LoVo (cell line): ENCODE measurements at places on chromosomes 2 and 18.
A peak's percentile ranks its signal among the peaks of the same experiment; 100 is the strongest.

DNA sequence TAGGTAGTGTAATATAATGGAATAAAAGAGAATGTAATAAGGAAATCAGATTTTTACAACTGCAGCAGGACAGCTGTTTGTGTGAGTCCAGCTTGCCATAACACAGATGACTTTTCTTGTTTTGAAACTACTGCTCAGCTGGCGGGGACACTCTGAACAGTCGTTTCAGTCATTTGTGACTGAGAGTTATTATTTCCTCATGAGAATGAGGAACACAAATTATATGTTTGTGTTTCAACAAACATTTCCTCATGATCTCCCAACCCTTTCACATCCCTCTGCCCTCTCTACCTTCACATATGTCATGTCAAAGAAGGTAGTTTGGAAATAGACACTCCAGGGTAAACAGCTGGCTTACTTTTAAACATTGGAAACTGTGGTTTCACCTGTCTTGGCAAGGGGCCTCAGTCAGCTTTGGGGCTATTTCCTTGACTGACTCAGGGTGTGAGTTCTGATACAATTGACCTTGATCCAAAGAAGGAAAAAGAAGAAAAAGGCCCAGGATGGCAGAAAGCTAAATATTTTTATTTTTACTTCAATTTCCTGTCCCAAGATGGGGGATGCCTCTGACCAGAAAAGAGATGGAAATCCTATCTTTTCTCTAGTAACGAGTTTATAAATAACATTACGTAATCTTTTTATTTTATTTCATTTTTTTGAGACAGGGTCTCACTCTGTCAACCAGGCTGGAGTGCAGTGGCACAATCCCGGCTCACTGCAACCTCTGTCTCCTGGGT lies 593 bp downstream of the SP140L start:
- peak; percentile 2 for DNase-seq

DNA sequence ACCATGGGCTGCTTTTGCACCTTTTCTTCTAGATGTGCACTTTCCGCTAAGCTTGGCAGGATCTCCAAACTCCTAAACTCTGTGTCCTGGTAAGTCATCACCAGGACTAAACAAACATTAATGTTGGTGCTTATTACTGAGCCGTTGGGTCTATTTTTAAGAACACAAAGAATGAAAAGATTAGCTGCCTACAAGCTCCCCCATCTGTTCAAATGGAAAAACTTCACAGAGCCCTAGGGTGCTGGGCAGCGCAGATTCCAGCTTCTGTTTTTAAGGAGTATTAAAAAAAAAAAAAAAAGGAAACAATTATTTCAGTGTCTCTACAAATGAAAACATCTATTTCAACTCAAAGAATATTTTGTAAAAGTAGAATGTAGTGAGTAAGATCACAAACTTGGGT lies 97.8 kb upstream of the AQP4 start:
- no peak for DNase-seq

DNA sequence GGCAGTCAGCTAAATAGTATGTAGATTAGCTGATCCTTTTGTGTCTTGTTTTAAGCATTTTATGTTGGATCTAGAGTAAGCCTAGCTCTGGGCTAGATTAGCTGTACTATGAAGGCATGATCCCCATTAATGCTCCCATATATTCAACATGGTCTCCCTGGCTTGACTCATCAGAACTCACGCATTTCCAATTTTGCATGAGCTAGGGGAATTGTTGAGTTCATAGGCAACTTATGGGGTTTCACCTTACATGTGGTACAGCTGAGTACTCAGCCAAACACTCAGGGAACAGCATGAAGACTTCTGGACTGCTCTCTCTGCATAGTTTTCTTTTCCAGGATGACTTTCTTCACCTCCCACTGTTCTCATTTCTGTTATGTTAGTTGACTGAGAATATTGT lies 248.2 kb downstream of the TMX3 start:
- no peak for DNase-seq

DNA sequence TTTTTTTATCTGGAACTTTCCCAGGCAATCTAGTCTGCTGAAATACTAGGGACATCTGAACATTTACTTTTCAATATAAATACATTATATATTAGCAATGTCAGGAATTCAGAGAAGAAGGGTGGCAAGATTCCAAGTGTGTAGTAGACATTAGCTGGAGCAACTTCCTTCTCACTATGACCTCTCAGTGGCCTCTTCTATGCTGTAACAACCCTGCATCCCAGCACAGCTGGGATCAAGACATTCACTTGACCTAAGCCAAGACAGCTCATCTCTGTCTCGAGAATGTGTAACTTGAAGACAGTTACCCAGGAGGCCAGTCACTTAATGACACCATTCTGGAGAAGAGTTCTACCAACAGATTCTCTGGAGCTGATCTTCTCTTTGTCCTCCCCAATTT lies 61.7 kb upstream of the RALBP1 start:
- DNase-seq: no peak

GRCh38 chr2:134314202-134314601 lies 60.3 kb downstream of the MGAT5 start:
- DNase-seq: no peak

DNA sequence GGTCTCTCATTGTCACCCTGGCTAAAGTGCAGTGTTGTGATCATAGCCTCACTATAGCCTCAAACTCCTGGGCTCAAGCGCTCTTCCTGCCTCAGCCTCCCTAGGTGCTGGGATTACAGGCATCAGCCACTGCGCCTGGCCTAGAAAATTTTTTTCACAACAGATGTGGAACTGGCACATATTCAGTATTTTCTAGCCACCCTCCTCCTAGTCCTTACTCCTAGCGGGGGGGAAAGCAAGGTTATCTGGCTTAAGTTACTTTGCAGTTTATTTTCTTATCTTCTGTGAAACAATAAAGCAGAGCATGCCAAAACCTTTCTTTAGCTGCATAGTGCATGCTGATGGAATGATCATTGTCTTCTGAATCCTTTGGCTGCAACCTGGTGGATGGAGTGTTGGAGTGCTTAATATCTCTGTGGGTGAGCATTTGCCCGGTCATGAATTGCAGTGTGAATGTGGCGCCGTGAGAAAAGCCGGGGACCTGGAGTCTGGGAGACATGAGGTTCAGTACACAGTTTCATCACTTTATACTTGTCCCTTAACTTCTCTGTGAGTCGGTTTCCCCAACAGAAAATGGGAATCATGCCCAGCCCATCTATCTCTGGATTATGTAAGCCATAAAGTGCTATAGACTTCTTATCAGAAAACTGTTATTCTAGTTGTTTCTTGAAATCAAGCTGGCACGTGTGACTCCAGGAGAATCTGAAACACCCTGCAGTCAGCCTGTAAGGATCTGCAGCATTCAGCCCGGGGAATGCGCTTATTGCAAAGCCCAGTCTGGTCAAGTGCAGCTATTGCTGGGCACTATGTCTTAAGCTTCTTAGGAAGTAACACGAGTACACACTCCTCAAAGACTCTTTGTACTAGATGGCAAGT lies 38.2 kb upstream of the MAP3K20 start:
- no peak for DNase-seq

- DNase-seq: no peak
Observed at GRCh38 chr2:46831051-46831868, 84.3 kb downstream of the MCFD2 start.

DNA sequence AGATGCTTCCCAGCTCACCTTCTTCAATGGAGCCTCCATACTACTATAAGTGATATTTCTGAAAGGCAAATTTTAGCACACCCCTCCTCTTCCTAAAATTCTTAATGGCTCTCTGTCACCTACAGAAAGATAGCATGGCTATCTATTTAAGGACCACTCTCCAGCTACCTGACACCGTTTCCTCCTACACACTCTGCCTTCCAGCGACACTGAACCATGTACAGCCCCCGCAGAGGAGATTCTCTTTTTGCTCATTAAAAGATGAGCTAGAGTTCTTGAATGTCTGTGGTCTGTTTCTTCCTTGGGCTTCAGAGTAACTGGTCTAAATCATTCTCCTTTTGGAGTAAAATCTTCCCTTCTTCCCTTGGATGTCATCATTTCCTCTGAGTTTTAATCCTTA lies 38.4 kb upstream of the GAREM1 start:
- DNase-seq: no peak

DNA sequence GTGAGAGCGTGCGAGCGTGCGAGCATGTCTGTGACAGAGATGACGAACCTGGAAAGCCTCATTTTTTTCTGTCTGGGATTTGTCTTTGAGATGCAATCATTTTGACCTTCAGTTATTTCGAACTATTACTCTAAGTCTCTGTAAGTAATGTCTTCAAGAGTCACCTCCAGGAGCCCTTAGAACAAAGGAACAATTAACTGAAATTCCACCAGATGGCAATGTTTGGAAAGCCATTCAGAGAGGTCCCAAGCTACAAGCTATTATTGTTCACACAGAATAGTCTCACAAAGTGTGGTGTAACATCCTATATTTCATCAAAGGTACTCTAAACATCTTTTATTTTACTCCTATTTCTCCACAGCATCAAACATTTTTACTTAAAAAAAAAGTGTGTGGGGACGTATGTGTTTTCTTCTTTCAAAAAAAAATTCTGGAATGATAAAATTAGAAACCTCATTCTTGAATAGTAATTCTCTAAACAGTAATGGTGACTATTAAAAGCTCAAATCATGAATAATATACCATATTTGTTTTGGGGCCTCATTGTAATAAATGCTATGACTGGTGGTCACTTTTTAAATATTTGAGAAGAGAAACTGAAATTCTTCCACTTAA lies 35.1 kb upstream of the MAPRE2 start:
- DNase-seq: peak; percentile 56

DNA sequence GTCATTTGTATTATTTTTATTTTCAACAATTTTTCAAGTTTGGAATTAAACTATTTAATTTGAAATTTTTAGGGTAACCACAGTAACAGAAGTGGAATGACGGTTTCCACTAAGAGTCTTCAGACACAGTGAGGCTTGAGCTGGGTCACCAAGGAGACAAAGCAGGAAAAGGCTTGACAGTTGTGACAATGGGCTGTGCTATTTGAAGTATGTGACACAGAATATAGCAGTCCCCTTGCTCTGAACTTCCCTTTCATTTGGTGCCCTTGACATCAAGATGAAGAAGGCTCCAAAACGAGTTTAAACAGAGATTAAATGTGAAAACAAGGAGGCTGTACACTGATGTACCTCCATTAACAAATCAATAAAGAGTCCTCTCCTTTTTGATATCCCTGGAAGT lies 265.4 kb upstream of the DLGAP1 start:
- DNase-seq: no peak

DNA sequence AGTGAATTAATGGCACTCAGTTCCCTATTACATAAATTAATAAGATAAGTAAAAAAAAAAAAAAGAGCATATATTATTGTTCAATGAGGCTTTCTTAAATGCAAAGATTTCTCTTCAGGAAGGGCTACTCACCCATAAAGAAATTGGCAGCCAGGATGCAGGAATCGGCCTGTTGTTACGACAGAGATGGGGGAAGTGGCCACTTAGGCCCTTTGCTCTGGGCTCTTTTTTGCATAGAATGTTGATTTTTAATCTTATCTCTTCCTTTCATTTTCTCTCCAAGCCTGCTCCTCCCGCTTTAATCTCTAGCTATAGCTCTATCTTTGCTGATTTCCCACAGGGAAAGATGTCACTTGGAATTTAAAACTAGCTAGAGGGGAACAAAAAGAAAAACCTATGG lies 391.8 kb upstream of the CRIM1 start:
- no peak for DNase-seq

DNA sequence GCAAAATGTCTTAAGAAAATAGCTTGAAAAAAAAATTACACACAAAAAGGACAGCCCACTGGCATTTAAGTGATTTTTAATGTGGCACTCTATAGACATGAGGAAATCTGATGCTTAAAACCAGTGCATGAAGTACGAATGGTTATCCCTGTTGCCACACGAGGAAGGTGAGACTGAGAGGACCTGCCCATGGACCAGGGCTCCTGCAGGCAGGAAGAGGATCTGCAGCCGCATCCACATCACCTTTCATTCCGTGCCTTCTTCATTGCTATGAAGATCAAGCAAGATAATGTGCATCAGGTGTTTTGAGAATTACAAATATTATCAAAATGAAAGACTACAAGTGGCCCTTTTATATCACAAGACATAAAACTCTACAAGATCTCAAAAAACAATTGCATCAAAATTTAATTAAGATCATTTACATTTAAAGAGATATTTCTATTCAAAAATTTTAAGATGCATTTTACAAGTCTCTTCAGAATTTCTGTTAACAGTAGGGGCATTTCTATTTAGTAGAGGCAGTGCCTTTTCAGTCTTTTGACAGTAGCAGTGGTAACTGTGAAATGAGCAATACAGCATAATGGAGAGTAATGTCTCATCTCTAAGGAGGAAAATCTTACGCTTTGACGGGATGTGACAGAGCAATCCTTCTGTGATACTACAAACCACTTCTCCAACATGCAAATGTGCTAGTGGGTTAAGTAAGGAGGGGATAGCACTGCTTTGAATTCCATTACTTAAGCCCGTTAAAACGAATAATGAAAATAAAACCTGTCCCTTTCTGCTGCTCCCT lies 83.4 kb downstream of the SLC5A7 start:
- DNase-seq: no peak

DNA sequence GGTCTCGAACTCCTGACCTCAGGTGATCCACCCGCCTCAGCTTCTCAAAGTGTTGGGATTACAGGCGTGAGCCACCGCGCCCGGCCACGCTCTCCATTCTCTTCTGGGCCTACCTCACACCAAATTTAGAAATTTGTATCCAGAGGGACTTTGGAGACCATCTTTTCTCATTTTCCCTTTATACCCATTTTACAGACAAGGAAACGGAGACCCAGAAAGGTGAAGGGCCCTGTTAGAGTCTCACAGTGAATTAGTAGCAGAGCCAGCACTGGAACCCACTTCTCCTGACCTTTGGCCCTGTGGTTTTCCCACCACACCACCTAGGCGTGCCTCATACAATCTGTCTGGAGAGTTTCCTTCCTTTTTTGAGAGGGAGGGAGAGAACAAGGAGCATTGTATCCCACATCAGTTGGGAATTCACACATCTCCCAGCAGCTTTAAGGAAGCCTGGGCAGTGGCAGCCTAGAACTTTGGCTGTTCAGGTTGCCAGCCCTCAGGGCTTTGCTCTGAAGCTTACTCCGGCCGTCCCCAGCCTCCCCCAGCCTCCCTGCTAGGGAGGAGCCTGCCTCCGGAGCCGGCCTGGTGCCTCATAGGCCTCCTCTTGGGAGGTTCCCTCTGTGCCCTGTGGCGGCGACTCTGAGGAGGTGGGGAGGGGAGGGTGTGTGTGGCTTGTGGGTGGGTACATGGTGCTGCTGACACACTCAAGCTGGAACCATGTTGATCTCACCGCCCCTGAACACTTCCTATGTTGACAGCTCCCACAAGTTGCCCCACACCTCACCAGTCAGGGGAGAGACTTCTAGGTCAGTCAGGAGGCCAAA lies 13.8 kb downstream of the FOSL2 start:
- no peak for DNase-seq

GRCh38 chr2:171309455-171310286 lies 124.1 kb downstream of the METTL8 start:
- DNase-seq: no peak

GRCh38 chr2:28407131-28407975 lies 14.7 kb downstream of the FOSL2 start:
- DNase-seq: no peak

GRCh38 chr2:236813766-236814165 lies 244.1 kb downstream of the ACKR3 start:
- DNase-seq: no peak

- DNase-seq: no peak
Observed at GRCh38 chr2:26136451-26136850, 36.4 kb upstream of the GAREM2 start.
